ENCODE measurements at places on chromosomes 2 and 18.

GRCh38 chr2:26605999-26606846 lies 34.9 kb downstream of the CIB4 start:
- DNase-seq: no peak

GRCh38 chr2:66122516-66122915 lies 312.4 kb upstream of the MEIS1 start:
- DNase-seq: no peak

- DNase-seq: no peak
Observed at GRCh38 chr2:38097988-38098385, 22.0 kb upstream of the CYP1B1 start.

GRCh38 chr2:214006601-214007000 lies 404.3 kb upstream of the VWC2L start:
- no peak for DNase-seq

- no peak for DNase-seq
Observed at GRCh38 chr2:134366359-134366758, 112.5 kb downstream of the MGAT5 start.

DNA sequence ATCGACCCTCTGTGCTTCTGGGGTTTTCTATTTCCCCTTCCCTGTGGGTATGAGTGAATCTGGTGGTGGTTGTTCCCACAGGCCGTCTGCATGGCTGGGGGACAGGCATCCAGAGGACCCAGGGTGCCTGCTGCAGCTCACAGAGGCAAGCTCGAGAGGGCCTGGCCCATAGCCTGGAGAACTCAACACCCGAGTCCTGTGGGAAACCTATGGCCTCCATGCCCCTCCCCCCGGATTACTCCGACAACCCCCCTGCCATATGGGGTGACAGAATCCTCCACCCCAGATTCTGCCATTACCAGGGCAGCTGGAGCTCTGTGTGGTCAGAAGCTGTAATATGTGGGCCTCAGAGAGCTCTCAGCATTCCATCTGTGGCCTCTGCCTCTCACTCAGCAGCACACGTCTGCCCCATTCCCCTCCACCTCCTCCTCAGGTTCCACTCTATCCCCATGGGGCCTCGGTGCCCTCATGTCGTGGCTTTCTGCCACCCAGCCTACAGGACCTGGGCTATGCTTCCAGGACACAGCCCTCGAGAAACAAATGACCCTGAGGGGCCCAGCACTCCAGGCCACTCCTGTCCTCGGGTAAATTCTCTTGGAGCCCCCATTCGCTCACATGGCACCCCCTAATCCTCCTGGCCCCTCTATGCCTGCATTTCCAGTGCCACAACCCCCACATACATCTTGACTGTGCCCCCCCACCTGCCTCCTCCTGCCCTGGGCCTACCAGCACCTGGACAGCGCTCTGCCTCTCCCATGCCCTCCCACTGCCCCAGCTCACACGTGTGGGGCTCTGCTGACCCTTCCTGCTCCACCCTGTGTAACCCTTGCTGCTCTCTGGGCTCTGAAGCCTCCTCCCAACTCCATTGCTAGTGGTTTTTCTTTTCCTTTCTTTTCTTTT lies 3.6 kb downstream of the MZT2A start:
- DNase-seq: no peak

DNA sequence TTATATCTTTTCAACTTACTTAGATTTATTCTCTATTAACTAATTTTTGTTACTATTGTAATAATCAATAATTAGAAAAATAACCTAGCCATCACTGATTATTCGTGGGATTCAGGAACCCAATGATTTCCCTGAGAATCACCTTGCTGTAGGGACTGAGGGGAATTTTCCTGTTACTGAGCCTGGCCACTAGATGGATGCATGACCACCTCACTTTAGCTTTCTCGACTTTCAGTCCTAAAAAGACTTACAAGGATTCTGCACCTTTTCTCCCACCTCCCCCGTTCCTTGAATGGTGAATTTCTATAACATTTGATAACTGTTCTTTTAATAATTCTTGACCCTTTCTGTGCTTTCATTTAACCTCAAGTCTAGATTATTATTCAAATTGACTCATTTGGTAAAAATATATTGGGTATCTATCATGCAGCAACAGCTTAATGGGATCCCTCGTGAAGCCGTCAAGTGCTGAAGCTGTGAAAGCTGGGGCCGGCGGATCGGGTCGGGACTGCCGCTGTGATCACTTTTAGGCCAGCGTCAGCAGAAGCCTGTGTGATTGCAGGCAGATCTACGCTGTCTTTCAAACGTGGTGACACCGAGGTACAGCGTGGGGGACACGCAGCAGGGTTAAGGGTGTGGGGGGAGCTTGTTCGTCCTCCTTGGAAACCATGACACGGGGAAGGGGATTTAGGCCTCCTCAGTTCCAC lies 38.8 kb upstream of the TMEM18 start:
- no peak for DNase-seq

DNA sequence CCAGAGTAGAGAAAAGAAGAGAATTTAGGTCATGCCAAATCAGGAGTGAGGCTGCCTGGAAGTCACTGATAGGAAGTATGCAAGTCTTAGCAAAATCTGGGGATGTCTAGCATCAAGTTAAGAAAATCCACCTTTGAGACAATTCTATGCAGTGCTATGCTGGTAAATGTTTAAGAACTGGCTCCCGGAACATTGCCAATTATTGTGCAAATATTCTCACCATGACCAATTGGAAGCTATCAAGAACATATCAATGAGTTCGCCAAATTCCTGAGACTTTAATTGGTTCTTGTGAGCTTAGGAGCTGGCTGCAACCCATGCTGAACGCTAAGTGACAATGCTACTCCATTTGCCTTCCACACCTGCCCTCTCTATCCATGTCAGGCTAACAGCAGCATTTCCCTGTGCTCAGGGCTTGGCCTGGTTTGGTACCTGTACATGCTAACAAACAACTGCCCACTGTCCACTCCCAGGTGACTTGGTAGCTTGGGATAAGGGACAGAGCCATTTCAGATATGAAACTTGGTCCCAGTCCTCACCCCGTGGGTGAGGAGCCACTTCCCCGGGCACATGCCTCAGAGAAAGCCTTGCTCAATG lies 172.9 kb upstream of the KLHL29 start:
- DNase-seq: peak; percentile 42

GRCh38 chr18:54679318-54680149 lies 88.5 kb downstream of the DYNAP start:
- DNase-seq: no peak

DNA sequence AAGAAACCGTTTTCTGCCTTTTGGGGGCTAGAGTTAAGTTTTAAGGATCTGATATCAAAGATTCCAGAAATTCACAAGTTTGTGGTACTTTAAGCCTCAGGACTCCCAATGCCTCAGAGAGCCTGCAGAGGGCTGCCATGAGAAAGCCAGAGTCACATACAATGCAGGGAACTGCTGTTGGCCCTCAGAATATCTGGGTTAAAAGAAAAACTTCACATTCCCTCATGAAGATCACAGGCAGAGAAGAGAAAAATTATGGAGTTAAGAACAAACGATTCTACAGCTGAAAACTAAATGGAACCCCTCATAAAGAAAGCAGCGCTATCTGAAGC lies 39.5 kb downstream of the HDAC4 start:
- no peak for DNase-seq

GRCh38 chr2:171939743-171940071 lies 17.4 kb downstream of the HAT1 start:
- no peak for DNase-seq

GRCh38 chr2:121454549-121455090 lies 76.1 kb upstream of the RNU4ATAC start:
- DNase-seq: no peak

- no peak for DNase-seq
Observed at GRCh38 chr18:71189581-71189980, 900.7 kb downstream of the SOCS6 start.
